ENCODE measurements at places on chromosomes 6 and 20.
A peak's percentile ranks its signal among the peaks of the same experiment; 100 is the strongest.

GRCh38 chr20:20034486-20034885 lies 17.3 kb downstream of the NAA20 start:
- DNase-seq: no peak

- DNase-seq: no peak
Measured at GRCh38 chr20:57747861-57748481, 38.2 kb upstream of the PMEPA1 start.

- no peak for DNase-seq
Measured at GRCh38 chr6:130136798-130137197, 86.0 kb downstream of the SAMD3 start.

DNA sequence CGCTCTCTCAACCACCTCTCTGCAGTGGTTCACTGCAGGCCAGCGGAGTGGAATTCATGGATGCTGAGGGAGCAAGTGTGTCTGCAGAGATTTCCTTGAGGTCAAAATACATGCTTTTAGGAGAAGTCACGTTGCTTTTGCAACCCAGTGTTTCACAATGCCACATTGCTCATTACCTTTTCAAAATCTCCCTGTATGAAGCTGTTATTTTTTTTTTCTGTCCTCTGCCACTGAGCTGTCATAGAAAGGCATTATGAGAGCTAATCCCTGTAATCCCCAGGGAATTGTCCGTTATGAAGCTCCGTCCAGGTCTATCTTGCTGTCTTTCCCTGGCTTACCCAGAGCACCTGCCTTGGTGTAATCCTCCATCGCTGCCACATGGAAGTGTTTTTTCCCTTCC lies 60.5 kb upstream of the SLC22A23 start:
- DNase-seq: peak; percentile 94

DNA sequence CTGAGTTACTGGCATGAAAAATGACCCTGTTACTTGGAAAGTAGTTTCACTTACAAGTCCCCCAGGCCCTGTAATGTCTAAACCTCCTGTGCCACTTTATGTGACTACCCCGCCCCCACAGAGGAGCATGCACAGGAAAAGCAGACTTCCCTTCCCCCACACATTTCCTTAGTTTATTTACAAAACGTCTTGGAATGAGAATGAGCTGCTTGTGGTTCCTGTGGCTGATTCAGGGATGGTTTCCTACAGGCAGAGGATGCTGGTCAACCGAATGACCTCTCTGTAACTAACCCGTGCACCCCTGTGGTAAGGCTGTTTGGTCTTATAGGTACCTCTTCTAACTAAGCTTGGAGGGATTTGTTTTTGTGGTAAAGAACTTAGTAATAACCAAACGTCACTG lies 28.5 kb downstream of the RSPO3 start:
- DNase-seq: peak; percentile 92

DNA sequence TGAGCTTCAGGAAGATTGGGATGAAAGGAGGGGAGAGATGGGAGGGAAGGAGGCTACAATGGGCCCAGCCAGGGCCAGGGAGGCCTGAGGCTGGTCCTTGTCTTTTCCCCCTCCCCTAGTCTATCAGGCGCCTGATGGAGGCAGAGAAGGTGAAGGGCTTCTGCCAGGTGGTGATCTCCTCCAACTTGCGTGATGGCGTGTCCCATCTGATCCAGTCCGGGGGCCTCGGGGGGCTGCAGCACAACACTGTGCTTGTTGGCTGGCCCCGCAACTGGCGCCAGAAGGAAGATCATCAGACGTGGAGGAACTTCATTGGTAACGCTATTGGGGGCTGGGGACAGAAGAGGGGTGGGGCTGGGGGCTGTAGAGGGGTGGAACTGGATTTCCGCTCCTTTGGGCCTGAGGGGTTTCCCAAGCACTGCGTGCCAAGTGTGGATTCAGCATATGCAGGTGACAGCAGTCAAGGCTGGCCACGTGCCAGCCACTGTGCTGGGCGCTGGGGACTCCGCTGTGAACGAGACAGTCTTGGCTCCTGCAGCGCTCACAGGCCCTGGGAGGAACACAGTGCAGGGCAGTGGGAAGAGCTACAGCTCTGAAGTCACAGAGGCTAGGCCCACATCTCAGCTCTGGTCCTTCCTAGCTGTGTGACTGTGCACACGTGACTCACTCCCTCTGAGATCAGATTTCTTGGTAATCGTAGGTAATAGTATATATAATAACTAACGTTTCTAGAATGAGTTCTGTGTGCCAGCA lies 22.7 kb downstream of the SLC12A5 start:
- no peak for DNase-seq

GRCh38 chr6:122845916-122846612 lies 57.0 kb downstream of the SMPDL3A start:
- DNase-seq: peak; percentile 55

DNA sequence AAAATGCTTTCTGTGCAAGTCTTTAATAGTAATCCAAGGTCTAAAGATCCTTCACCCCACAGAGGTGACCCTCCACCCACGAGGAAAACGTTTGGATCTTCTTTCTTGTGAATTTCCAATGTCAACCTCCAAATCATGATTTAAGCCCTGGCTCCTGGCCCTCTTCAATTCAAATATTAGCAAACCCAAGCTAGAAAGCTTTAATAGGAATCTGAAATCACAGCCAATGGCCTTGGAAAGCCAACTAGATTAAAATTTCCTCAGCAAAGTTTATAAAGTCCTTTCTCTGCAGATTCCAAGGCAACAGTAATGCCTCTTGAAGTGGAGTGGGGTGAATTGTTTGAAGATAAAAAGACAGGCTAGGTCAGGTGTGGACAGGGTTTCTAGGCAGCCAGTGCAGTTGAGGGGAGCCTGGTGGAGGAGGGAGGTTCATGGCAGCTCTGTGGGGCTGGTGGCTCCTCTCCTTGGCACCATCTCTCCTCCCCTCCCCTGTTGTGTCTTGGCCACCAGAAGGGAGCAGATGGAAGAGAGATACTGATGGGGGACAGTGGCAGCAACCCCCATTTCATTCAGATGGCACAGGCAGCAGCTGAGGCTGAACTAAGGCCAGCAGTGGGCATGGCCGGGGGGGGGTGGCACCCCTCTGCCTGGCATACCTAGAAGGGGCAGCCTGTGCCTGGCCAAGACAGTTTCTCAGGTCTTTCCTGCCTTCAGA lies 12.0 kb upstream of the UQCC2 start:
- DNase-seq: no peak

DNA sequence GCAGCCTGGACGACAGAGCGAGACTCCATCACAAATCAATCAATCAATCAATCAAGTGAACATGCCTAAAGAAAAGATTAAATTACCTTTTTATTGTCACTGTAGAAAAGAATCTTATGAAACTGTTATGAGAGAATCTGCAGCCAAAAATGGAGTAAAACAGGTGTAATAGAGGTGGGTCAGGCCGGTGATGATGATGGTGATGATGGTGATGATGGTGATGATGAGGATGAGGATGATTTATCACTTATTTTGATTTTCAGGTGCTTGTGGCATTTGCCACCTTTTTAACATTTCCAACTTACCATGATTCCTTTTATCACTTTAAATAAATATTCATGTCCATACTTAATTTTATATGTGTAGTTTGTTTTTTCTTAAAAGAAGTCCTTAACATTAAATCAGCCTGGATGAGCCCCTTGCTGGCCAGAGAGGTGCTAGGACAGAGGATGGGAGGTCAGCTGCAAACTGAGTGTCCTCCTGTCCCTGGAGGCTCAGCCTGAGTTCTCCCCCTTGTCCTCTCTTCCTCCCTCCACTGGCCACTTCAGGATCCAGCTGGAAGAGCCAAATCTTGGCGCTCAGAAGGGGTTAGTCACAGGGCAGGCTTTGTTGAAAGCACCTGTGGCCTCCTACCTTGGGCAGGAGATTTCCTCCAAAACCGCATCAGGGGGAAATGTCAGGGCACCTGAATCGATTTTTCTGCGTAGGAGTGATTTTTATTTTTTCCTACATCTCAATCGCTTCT lies 32.6 kb downstream of the SLC2A10 start:
- DNase-seq: no peak

Data from fibroblast of skin of abdomen (primary cell).